ENCODE measurements at places on chromosomes 11 and 22. TPM values are rescaled to one million over a fixed set of nuclear protein-coding genes. Genes with fewer than 3 reads are reported as not detected.

Gene OR51L1
- not detected for total RNA-seq

Gene TEX54
- total RNA-seq: not detected

Gene SCN4B
- total RNA-seq: not detected

Gene KCTD17
- total RNA-seq: 41.8 TPM

Gene PNPLA3
- total RNA-seq: 2.4 TPM

Gene MYBPC3
- not detected for total RNA-seq

Gene CHID1
- 44.0 TPM for total RNA-seq

Gene CSNK1E
- 122 TPM for total RNA-seq

Gene ANO9
- total RNA-seq: not detected

Gene SCO2
- 1.2 TPM for total RNA-seq

Gene ADM2
- 1.6 TPM for total RNA-seq

Gene OR8U1
- not detected for total RNA-seq

Gene INSC
- total RNA-seq: 0.08 TPM

Gene SEZ6L
- not detected for total RNA-seq

Gene KDM4D
- total RNA-seq: 0.60 TPM

Gene AGBL2
- total RNA-seq: 0.70 TPM

Gene LGALS12
- total RNA-seq: 0.47 TPM

Gene OR51B2
- not detected for total RNA-seq

Gene MRGPRF
- total RNA-seq: 2.1 TPM

Gene MMP20
- total RNA-seq: not detected

Gene SEC14L2
- 33.7 TPM for total RNA-seq

Gene HTR3A
- total RNA-seq: not detected

Gene SCGB1D2
- not detected for total RNA-seq

Gene IL17REL
- not detected for total RNA-seq

Gene OR51I1
- not detected for total RNA-seq

Gene LSP1
- 25.2 TPM for total RNA-seq

Gene C11orf86
- total RNA-seq: not detected

Gene GGA1
- total RNA-seq: 30.0 TPM

Gene EMID1
- 0.08 TPM for total RNA-seq

Gene ZP1
- 0.12 TPM for total RNA-seq

Gene KRTAP5-8
- total RNA-seq: not detected

Gene ME3
- 55.0 TPM for total RNA-seq

Gene PKP3
- total RNA-seq: 0.12 TPM

Gene ART5
- not detected for total RNA-seq

Measured in smooth muscle cell of the coronary artery (primary cell).